Stimulated activated naive B cell treated with anti-CD40 and anti-IgM and Interleukin-4, amounts not matched to agents 10 μg/mL and 1 μg/mL and 100 μg/mL, for 72 hours (primary cell): ENCODE measurements at places on chromosomes 6 and 20.

DNA sequence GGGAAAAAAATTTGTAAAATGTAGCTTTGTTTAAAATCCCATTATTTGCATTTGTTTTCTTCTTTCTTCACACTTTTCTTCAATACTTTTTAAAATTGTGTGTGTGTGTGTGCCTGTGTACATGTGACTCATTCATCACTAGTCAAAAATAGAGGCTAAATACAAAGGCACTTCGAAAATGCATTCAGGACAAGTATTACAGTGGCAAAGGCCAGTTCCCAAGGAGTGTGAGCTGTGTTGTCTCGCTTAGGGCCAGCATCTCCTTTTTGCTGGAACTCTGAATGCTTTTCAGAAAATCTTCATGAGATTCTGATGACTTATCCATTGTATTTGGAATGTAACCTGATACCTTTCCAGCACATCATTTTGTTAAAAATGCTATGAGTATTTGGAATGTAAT lies 288.5 kb upstream of the CNR1 start:
- H3K4me3 ChIP-seq = no peak overlapping the region
- no peaks in the 10 kb centered on the region for H3K36me3 ChIP-seq
- no peak overlapping the region for H3K27ac ChIP-seq
- peaks cover 18% of the 10 kb centered on the region for H3K27me3 ChIP-seq
- no peak for DNase-seq
- H3K4me1 ChIP-seq = no peaks in the 10 kb centered on the region

DNA sequence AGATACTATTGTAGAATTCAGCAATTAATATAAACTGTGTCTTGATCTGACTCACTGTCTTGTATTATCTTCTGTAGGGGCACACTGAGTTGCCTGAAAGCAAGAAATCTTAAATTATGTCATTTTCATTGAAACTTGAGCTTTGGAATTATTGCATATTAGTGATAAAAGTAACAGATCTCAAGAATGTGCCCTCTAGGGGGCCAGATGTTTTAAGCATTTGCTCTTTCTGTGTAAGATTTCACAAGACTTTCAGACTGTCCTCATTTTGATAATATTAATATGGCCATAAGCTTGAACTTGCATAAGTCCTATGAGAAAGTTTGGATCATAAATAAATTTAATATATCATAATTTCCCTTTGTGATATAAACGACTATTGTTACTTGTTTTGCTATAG lies 55.5 kb upstream of the MYO6 start:
- peaks cover 38% of the 10 kb centered on the region for H3K36me3 ChIP-seq
- peaks cover 2% of the 10 kb centered on the region for H3K4me1 ChIP-seq
- no peak for DNase-seq
- H3K27ac ChIP-seq = no peak overlapping the region
- H3K4me3 ChIP-seq = no peak overlapping the region

DNA sequence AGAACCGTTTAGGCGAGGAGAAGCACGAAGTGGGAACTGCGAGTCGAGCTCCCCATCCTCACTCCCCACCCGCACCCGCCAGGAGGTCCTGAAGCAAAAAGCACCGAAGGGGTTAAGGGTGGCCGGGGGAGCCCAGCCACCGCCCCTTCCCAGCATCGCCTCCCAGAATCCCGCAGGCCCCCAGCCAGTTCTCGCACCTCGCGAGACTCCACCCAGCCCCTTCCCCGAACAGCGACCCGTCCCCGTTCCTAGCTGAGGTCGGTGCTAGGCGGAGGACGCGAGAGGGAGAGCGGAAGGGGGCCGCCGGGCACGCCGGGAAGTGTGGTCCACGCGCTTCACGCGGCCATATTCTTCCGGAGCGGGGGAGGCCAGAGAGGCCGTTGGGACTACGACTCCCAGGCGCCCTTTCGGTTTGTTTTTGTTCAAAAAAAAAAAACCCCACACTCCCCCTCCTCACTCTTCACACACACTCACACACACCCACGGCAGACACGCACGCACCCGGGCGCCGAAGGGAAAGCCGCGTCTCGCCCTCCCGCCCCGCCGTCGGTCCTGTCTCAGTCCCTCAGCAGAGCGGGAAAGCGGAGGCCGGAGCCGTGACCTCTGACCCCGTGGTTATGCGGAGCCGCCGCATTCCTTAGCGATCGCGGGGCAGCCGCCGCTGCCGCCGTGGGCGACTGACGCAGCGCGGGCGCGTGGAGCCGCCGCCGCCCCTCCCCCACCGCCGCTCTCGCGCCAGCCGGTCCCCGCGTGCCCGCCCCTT lies at the start of gene ASXL1:
ASXL1 (plus strand) TSS at position 463 of the 763 bp plus-strand sequence. CDS start 445 bp downstream, outside the sequence.
- peaks cover 76% of the 10 kb centered on the region for H3K4me1 ChIP-seq
- H3K36me3 ChIP-seq = peaks cover 9% of the 10 kb centered on the region
- H3K4me3 ChIP-seq = peak within 1 kb of the TSS; percentile 99
- H3K27ac ChIP-seq = peak within 1 kb of the TSS; percentile 100
- H3K27me3 ChIP-seq = no peaks in the 10 kb centered on the region

DNA sequence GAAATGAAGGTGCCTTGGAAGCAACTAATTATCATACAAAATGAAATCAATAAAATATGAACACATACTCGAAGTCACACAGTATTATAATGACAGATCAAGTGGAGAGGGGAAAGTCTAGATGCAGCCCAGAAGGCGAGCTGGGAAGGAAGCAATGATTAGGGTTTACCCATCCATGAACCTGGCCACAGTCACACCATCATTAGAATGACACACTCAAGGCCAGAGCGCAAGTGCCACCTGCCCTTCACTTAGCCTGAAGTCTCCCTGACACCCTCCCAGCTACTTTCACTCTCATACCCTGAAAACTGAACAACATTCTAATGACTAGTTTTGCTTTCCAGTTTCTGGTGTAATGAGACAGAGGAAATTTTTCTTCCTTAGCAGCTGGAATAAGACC lies 302.8 kb upstream of the JARID2 start:
- peaks cover 9% of the 10 kb centered on the region for H3K36me3 ChIP-seq
- peaks cover 16% of the 10 kb centered on the region for H3K4me1 ChIP-seq
- H3K4me3 ChIP-seq = no peak overlapping the region
- H3K27ac ChIP-seq = no peak overlapping the region

DNA sequence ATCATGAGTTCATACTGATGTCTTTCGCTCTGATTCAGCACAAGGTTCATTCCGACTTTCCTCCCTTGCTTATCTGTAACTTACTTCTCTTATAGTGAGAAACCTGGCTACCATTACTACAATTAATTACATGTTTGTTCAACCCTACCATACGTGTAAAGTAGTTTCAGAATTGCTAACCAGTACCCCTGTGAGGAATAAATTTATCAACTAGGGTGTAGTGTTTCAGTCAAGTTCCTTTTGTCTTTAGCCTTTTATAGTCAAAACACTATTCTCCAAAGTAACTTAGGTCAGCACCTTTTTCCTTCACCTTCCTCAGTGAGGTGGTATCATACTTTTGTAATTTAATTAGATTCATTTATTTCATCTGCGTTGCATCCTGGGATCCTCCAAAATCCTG lies 64.9 kb downstream of the MAP3K4 start:
- H3K27ac ChIP-seq = no peak overlapping the region
- no peak overlapping the region for H3K4me3 ChIP-seq
- H3K4me1 ChIP-seq = peaks cover 8% of the 10 kb centered on the region
- no peaks in the 10 kb centered on the region for H3K27me3 ChIP-seq

DNA sequence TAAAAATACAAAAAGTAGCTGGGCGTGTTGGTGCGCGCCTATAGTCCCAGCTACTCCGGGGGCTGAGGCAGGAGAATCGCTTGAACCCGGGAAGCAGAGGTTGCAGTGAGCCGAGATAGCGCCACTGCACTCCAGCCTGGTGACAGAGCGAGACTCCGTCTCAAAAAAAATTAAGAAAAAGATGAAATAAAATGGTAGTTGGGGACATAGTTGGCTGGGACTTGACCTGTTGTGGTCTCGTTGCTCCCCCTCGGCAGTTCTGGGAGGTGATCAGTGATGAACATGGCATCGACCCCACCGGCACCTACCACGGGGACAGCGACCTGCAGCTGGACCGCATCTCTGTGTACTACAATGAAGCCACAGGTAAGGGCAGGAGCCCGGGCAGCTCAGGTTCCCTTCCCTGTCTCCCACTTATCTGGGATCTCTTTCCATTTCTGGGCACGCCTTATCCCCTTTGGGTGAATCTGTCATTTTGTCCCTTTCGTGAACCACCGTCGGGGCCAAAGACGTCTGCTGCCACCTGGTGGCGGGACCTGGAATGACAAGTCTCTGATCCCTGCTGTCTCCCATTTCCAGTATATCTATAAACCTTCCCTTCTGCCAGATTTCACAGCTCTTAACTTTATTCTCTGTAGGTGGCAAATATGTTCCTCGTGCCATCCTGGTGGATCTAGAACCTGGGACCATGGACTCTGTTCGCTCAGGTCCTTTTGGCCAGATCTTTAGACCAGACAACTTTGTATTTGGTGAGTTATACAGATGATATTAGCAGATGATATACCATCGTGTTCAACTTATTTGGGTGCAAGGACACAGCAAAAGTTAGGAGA lies 2.3 kb downstream of the TUBB start:
- no peaks in the 10 kb centered on the region for H3K27me3 ChIP-seq
- peak; percentile 60 for DNase-seq
- peak overlapping the region; percentile 93 for H3K27ac ChIP-seq

GRCh38 chr20:275791-276190 lies 14.8 kb downstream of the C20orf96 start:
- H3K4me1 ChIP-seq = peaks cover 2% of the 10 kb centered on the region
- H3K27me3 ChIP-seq = no peaks in the 10 kb centered on the region
- H3K36me3 ChIP-seq = peaks cover 14% of the 10 kb centered on the region

DNA sequence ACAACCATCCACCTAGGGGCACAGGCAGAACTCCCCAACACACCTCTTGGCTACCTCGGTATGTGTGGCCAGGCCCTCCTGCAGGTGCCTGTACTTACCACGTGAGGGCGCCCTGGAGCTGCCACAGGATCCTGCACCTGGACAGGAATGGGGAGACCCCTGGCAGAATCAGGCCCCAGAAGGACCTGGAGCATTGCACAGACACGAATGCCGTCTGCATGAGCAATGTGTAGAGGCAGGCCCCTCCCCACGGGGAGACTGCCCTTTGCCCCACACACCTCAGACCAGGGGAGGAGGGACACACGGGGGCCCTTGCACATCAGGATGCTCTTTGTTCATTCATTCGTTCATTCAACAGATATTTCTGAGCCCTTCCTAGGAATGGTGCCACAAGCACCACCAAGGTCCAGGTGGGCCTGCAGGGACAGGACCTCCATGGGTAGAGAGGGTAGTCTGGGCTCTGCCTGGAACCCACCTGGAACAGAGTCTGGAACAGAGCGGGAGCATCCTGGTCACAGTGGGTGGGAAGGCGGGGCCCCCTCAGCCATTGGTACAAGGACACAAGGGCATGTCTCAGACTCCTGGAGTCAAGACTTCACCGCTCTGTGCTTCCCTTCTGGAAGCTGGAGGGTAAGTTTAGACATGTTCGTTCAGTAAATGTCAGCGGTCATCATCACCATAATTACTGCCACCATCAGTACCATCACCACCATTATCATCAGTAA lies 32.3 kb downstream of the YTHDF1 start:
- peaks cover 52% of the 10 kb centered on the region for H3K27me3 ChIP-seq
- H3K4me1 ChIP-seq = peaks cover 35% of the 10 kb centered on the region
- no peaks in the 10 kb centered on the region for H3K36me3 ChIP-seq
- no peak for DNase-seq

DNA sequence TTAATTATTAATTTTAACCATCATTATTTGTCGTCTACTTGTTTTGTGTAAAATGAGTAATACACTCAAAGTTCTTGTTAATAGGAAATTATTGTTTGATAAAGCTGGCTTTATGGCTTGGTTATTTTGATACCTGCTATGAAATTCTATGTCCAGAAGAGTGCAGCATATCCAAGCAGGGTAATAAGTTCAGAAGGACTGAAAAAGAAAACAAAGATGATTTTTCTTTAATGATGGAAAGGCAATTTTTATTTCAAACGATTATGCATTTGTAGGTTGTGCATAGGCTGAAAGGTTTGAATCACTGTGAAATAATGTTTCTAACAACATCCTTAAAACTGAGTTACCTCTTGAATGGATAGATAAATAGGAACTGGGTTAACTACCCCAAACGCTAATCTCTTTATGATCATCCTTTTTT lies 1.4 kb upstream of the MAN1A1 start:
- no peaks in the 10 kb centered on the region for H3K27me3 ChIP-seq
- peak overlapping the region; percentile 73 for H3K4me3 ChIP-seq
- DNase-seq = no peak
- H3K4me1 ChIP-seq = peaks cover 46% of the 10 kb centered on the region

DNA sequence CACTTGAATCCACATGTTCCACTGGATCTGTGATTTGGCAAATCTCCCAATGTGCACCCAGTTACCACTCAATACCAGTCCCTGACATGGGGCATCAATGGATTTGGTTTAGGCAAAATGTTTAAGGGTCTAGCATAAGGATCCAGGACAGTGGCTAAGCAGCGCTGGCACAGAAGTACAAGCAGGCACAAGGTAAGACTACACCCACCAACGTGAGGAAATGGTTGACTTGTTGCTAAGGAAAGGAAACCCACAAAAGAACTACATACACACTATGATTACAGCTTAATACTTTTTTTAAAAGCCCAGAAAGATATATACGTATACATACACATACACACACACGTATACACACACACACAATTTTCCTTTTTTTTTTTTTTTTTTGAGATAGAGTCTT lies 79.0 kb downstream of the DNAAF9 start:
- H3K27me3 ChIP-seq = no peaks in the 10 kb centered on the region
- no peak overlapping the region for H3K4me3 ChIP-seq
- DNase-seq = no peak
- no peaks in the 10 kb centered on the region for H3K36me3 ChIP-seq

DNA sequence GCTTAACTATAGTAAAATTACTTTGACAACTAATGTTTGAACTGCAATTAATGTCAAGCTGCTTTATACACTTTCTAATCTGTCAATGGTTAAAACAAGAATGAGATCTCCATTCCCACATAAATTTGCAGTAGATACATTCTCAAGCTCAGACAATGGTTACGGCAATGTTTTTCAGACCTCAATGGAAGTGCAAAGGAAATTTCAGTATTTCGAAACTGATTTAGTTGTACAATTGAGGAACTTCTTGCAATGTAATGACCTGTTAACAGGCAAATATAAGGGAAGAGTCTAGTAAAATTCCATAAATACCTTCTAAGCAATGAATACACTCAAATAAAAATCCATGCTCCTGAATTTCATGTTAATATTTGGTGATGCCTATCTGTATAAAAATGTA lies 94.7 kb downstream of the ADTRP start:
- DNase-seq = no peak
- no peak overlapping the region for H3K27ac ChIP-seq
- no peaks in the 10 kb centered on the region for H3K27me3 ChIP-seq
- H3K36me3 ChIP-seq = peaks cover 3% of the 10 kb centered on the region

DNA sequence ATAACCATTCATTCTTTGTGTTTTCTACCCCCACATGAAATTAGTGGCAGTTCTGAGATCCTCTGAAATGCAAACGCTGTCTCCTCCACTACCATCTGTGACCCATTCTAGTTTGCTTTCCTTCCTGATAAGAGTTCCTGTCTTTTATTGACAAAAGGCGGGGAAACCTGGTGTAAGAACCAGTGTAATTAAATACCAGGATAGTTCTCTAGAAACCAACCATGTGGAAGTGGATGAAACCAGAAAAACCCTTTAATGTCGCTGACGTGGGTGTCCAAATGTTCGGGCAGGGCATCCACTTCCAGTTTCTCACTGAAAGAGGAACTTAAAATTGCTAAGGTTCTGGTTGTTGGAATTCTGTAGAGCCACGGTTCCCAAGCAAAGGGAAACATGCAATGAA lies 79.1 kb downstream of the TNFRSF21 start:
- no peak for DNase-seq
- no peak overlapping the region for H3K4me3 ChIP-seq
- no peak overlapping the region for H3K27ac ChIP-seq
